ENCODE measurements at places on chromosomes 3 and 15.

DNA sequence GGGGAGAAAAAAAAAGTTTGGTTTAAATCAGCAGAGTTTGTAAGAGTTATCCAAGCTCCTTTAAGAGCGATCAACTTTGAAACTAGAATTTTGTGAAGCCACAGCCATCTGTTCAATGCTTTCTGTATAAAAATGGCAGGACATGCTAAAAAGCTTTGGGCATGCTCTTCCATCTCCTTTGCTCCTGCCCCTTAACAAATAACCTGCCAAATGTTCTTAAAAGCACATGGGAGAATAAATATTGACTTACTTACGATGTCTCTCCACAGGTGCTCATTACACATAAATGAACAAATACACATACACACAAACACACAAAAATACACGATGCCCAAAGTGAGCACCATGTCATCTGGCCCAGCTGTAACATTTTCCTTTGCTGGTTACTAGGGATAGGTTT is 211.8 kb upstream of the DPH6 start:
- no peak for DNase-seq

DNA sequence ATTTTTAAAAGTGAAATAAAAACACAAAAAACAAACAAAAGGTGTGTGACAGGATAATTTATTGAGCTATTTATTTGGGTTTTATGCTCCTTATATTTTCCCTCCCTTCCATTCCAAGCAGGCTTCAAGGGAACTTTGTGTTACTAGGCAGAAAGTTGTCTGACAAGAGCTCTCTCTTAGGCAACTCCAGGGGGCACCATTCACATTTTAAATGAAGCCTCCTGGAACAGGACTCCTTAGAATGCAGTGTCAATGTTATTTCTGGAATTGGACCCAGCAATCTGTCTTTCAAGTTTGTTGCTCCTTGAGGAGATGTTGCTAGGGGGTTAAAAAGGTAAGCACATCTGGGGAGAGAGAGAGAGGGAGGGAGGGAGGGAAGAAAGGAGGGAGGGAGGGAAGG is 5.4 kb upstream of the RFX7 start:
- DNase-seq = no peak

DNA sequence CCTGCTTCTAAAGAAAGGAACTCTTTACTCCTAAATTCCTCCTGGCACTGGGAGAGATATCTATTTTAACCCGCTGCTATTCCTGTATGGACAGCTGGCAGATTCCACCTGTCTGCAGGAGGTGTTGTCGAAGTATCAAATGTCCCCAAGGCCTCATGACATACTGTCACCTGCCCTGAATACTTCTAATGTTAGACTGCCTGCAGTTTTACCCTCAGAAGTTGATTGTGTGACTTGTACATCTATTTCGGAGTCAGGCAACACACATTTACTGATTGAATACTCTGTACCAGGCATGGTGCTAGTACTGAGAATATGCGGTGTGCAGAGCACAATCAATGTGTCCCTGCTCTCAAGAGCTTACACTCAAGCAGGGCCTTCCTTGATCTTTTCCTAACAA is 38.6 kb downstream of the PDZRN3 start:
- no peak for DNase-seq

GRCh38 chr3:87996882-87997281 is 61.9 kb downstream of the CGGBP1 start:
- DNase-seq = no peak

DNA sequence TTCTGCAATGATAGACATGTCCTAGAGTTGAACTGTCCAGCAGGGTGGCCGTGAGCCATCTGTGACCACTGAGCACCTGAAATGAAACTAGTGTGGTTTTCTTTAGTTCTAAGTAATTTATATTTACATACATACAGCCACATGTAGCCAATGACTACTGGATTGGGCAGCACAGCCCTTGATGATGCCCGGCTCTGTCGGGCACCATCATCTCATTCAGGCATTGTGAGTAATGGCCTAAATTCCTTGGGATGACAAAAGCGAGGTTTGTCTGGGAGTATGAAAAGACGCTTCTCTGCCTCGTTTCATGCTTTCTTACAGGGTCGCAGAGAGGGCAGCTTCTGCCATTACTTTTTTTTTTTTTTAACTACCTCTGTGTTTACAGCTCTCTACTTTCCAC is 251.9 kb upstream of the HES1 start:
- no peak for DNase-seq

DNA sequence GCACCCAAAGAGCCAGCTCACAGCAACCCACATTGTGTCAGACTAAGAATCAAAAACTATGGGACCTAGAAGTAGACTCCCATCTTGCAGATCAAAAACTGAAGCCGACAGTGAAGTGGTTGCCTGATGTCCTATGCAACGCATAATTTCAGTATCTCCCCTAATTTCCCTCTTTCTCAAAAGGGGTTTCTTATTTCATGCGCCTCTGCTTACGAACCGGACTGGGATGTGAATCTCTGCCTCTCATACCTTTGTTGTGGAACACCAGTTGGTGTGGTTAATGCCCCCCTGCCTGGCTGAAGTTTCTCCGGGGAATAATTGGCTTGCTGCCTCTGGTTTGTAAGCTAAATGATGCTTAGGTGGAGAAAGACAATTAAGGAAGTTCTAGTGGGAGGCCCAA is 514 bp upstream of the FAM174B start:
- DNase-seq = no peak

- no peak for DNase-seq
Observed at GRCh38 chr15:85748729-85749128, 46.0 kb downstream of the KLHL25 start.

DNA sequence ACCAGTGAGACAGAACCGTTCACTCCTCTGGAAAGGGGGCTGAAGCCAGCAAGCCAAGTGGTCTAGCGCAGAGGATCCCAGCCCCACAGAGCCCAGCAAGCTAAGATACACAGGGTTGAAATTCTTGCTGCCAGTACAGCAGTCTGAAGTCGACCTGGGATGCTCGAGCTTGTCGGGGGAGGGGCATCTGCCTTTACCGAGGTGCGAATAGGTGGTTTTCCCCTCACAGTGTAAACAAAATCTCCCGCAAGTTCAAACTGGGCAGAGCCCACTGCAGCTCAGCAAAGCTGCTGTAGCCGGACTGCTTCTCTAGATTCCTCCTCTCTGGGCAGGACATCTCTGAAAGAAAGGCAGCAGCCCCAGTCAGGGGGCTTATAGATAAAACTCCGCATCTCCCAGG is 11.4 kb downstream of the CEP97 start:
- DNase-seq = peak; percentile 2

- no peak for DNase-seq
Observed at GRCh38 chr3:53776494-53777101, 69.6 kb downstream of the CHDH start.

- no peak for DNase-seq
Observed at GRCh38 chr3:33394403-33395054, 45.7 kb downstream of the UBP1 start.

DNA sequence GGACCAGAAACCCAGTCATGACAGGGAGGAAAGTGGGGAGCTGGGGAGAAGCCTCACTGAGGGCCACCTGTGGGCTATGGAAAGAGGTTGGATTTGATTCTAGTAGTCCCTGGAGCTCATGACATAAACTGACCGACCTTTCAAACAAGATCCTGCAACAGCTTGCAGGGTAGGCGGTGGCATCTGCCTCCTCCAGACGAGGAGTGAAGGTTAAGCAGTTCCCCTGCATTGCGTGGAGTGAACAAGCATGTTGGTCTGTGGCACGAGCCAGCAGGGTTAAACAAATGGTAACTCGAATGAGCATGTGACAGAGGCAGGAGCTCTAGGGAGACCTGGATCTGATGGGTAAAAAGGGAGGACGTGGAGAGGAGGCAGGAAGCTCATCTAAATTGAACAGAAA is 12.7 kb downstream of the TGM4 start:
- no peak for DNase-seq

DNA sequence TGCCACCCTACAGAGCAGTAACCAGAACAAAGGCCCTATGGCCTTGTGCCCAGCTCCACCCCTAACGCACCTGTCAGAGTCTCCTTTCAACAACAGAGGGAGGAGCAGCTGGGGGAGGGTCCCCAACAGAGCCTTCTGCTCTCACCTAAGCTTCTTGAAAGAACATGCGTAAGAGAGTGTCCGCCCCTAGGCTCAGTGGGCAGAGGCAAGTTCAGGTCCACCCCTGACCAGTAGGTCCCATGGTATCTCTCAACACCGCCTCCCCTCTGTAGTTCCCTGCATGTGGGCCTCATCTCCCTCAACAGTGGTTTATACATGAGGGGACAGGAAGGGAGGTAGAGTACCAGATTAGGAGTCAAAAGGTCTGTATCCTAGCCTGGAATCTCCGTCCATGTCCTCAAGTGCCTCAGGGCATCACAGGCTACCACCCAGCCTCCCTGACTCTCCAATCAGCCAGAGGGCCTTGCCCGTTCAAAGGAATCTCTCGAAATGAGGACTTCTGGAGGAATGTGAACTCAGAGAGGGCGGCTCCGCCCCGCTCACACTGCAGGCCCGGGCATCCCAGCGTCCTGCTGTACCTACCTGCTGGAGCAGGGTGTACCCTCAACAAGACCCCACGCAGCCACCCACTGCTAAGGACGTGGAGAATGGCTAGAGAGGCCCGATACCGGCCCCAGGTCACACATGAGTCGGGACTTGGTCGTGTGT is 680 bp downstream of the POC1A start:
- no peak for DNase-seq
